Stimulated activated CD8-positive, alpha-beta memory T cell treated with anti-CD3 and anti-CD28 coated beads, Interleukin-7, amount 100 ng/mL, for 1 hour (primary cell): ENCODE measurements at places on chromosomes 5 and 9.

DNA sequence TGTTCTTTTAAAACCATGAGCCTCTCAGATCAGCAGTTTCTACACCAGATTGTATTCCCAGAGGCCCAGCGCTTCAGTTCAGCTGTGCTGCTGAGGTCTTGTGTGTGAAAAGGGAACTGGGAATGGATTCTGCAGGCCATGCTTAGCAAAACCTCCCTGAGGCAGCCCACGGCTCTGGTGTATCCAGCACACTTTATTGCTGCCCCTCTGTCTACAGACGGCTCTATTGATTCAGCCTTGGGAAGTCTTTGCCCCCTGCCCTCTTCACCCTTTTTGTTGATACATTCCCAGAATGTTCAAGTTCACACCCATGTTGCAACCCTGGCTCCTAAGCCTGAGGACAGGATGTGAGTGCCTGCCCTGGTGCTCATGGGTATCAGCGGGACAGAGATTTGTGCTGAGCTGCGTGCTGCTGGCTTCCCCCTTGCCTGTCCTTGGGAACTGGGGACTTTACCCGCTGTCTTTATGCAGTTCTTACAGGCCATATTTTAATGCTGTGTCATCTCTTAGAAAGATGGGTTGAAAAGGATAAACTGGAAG lies 37.3 kb downstream of the ARHGAP26 start:
- DNase-seq, result no peak

DNA sequence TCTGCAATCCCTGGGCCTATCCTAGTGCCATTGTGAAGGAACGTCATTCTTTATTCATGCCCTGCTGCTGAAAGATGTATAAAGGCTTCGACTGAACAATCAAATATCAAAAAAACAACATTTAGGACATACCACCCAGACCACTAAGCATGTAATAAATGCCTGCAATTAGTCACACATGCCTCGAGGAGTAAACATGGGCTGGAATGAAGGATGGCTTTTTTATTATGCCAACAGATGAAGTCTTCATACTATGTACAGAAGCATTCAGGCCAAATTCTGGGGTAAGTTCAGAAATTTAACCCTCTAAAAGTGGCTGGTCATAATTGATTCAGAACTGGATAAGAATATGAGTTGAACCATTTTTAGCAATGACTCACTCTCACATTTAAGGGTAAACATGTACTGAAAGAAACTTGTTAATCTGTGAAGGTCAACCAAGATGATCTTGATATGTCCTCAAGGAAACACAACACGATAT lies 38.1 kb downstream of the FAM240B start:
- no peak for DNase-seq

GRCh38 chr5:125411744-125412560 lies 665.5 kb upstream of the ZNF608 start:
- no peak for DNase-seq

DNA sequence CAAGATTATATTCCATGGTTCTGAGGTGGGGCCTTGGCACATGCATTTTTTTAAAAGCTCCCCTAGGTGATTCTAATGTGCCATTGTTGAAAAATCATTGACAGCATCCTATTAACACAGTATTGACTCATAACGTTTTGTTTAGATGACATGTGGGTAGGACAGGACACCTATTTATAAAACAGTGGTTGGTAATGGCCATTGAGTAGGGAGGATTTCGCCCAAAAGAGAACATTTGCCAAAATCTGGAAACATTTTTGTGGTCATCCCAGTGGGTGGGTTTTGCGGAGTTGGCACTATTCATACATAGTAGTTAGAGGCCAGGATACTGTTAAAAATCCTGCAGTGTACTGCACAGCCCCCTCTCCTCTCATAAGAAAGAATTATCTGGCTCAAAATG lies 6.4 kb upstream of the CHD1 start:
- no peak for DNase-seq

DNA sequence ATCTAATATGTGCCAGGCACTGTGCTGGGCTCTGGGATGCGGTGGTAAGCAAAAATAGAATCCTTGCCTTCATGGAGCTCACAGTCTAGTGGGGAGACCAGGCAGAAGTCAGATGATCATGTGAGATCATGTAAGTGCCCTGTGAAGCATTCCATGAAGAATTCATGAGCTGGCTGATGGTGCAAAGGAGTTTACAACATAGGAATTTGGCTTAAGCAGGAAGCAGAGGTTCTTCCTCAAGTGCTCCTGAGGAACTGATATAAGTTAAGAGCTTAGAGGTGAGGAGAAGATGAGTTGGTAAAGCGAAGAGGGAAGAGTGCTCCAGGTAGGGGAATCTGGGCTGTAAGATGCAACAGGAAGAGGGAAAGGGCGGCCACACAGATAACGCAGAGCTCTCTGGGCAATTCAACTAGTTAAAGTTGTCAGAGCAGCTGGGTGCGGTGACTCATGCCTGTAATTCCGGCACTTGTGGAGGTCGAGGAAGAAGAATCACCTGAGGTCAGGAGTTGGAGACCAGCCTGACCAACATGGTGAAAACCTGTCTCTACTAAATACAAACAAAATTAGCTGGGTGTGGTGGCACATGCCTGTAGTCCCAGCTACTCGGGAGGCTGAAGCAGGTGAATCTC lies 78.5 kb upstream of the SPATA31D4 start:
- DNase-seq, result no peak

GRCh38 chr5:93721071-93721470 lies 20.3 kb downstream of the POU5F2 start:
- DNase-seq, result no peak

GRCh38 chr5:76367623-76368371 lies 35.3 kb upstream of the IQGAP2 start:
- DNase-seq, result no peak

DNA sequence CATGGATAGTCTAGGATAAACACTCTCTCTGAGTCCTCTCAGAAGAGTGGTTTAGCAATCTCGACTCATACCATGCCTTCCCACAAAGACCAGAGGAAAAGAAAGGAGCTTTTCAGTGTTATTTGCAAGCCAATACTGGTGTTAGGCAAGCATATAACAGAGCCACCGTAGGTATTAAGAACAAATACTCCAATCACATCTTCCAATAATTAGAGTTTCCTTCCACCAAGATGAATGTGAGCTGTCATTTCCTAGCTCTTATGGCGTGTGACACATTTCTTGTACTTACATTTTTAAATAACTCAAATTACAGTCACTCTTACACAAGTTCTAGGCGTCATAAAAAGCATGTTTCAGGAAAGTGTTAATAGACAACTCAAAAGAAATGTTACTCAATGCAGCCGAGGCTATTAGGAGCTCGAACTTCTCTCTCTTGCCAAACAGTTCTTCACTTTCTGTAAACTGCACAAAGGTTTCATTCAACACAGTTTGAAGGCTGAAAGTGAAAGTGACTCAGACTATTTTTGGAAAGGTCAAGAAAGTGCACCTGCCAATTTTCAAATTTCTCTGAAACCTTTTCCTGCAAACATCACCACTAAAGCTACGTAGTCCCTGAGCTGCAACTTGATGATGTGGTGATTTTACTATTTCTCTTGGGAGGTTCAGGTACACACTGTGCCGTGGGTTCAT lies 153.8 kb downstream of the AUH start:
- DNase-seq, result no peak

GRCh38 chr5:33242277-33242676 lies 198.5 kb upstream of the TARS1 start:
- DNase-seq, result no peak

DNA sequence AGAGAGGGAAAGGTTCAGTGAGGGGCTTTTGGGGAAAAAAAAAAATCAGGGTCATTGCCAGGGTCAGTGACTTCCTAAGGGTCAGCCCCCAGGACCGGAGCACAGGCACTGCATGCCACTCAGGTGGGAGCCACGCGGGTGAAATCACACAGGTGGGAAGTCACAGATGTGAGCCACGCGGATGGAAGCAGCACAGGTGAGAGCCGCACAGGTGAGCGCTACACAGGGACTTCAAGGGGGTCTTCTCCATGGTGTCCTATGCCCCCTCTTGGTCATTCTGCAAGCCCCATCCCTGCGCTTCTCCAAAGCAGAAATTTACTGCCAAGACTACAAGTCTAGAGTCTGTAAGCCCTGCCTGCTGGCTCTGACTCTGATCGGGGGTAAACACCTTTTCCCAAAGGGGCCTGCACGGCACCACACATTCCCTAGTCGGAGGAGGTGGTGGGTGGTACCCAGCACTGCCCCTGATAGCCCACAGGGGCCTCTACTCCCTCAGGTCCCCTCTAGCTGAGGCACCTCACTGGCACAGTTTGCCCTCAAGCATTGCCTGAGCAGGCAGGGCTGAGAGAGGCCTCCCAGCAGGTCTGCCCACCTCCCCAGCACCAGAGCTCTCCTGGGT lies 18.3 kb upstream of the OBP2B start:
- DNase-seq, result no peak

GRCh38 chr9:86605303-86605702 lies 251.1 kb upstream of the TUT7 start:
- no peak for DNase-seq

DNA sequence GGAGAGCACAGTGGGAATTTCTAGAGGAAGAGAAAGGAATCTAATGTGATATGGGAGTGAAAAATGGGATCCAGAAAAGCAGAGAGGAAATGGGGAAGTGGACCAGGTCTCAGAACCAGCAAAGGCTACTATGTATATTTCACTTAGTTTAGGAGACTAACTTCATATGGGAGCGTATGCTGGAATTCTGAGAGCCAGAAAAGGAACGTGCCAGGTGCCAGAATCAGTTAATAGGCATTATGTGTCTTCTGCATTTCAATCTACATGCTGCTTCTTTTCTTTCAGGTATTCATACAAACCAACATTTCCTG lies 28.5 kb upstream of the IFNA14 start:
- DNase-seq, result no peak
